ENCODE measurements at places on chromosomes 4 and X. TPM values are rescaled to one million over a fixed set of nuclear protein-coding genes. Genes with fewer than 3 reads are reported as not detected.

DNA sequence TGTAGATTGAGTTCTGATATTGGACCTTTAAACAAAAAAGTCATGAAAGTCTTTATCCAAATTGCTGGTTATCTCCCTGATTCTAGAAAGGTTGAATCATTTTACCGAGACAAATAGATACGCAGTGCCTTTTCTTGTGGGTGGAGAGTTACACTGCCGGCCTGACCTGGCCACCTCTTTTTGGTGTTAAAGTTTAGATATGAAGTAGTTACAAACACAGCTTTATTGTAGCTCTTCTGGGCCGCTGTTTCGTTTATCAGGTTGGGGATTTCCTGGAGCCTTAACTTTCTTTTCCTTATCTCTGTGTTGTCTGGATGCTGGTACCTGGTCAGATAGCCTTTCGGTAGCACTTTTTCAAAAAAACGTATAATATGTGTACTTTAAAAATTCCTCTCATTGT is 31.0 kb downstream of the FNIP2 start:
- DNase-seq = no peak

DNA sequence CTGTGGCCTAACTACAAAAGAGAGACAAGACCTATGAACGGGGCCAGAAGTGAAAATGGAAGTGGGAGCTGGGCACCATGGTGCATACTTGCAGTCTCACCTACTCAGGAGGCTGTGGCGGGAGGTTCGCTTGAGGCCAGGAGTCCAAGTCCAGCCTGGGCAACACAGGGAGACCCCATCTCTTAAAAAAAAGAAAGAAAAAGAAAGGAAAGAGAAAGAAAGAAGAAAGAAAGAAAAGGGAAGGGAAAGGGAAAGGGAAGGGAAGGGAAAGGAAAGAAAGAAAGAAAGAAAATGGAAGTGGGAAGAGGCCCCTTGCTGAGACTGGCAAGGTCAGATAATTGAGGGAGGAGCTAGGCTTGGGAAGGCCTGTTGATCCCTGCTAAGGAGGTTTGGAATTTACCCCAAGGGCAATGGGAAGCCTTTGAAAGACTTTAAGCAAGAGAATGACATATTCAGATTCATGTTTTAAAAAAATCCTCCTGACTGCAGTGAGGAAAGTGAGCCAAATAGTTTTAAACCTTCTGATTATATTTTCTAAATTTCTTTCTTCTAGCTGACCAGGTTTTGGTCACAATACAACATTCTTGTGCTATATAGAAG is 17.7 kb upstream of the HERC5 start:
- no peak for DNase-seq

GRCh38 chr4:21046141-21046540 is 345.9 kb downstream of the PACRGL start:
- DNase-seq = no peak

Gene ZAR1
- total RNA-seq = 0.27 TPM

GRCh38 chrX:28590396-28590795 is 3.1 kb downstream of the IL1RAPL1 start:
- no peak for DNase-seq

DNA sequence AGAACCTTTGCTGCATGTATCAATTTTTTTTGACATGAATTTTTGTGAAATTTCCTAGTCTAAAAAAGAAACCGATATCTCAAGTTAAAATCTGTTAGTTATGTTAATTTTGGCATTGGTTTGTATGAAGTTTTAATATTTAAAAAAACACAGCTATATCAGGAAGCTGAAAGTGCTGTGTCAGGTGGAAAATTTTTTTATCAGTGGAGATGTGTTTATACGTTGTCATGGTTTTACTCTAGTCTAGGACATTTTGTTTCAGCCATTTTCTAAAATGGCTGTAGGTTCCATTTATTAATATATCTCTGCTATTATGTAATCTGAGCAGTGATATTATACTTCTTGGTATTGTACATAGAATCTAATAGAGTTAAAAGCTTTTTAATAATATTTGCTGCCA is 34.2 kb downstream of the OCRL start:
- DNase-seq = no peak

- DNase-seq = no peak
Observed at GRCh38 chr4:48271626-48272025, 2.0 kb upstream of the TEC start.

- no peak for DNase-seq
Observed at GRCh38 chr4:87079967-87080366, 140.5 kb downstream of the KLHL8 start.

DNA sequence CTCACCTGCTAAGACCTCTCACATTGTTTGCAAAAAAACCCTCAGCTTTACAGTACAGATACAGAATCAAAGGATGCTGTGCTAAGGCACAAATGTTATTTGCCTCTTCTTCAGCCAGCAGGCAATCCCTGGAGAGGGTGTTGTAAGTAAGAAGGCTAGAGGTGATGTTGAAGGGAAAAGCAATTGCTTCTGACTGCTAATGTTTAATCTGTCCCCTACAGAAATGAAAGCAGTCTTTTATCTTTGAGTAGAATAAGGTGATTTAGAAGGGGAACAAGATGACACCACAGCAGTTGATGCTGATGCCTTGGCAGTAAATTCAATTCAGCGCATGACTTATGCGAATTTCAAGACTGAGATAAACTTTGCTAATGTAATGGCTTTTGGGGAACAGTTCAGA is 1064.8 kb upstream of the IGFBP7 start:
- no peak for DNase-seq

DNA sequence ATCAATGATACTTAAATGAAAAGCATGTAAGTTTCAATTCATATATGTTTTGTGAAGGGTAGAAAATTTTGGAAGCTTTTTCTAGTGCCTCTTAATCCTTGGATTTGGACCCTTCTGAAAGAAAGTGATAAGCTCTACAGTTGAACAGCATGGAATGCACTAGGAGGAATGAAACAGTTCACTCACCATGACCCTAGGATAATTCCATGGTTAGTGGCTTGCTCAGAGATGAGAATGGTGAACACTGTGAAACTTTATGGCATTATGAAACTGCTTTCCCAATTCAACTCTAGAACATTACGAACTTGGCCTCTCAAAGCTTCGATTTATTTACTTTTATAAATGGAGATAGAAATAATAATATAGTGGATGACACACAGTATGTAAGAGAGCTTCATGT is 88.9 kb upstream of the FAT4 start:
- no peak for DNase-seq

DNA sequence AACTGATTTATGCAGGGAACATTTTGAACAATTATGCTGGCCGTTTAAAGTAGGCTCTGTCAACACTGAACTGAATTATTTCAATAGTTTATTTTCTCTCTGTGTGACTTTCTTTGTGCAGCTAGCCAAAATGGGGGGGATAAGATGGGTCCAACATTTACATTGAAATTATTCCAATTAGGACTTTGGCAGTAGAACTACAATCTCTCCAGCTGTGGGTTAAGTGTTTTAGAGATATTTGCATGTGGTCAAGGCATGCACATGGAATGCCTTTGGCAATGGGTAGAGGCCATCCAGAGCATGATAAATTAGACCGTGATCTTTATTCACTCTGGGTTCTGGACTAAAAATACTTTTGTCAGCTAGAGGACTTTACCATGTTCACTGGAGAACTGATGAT is 107.9 kb upstream of the ELOVL6 start:
- DNase-seq = no peak

GRCh38 chrX:154002215-154002719 is 17.4 kb downstream of the IRAK1 start:
- no peak for DNase-seq

- no peak for DNase-seq
Observed at GRCh38 chr4:74188912-74189311, 31.0 kb downstream of the MTHFD2L start.

GRCh38 chr4:25484243-25484721 is 107.2 kb downstream of the ANAPC4 start:
- no peak for DNase-seq

GRCh38 chr4:163072222-163072621 is 94.5 kb downstream of the NAF1 start:
- DNase-seq = no peak

Gene STATH
- total RNA-seq = not detected

GRCh38 chr4:142282870-142283431 is 563.1 kb downstream of the INPP4B start:
- no peak for DNase-seq

- DNase-seq = no peak
Observed at GRCh38 chrX:69109036-69109663, 56.1 kb downstream of the PJA1 start.

- DNase-seq = no peak
Observed at GRCh38 chr4:148057516-148057915, 325.6 kb downstream of the ARHGAP10 start.

DNA sequence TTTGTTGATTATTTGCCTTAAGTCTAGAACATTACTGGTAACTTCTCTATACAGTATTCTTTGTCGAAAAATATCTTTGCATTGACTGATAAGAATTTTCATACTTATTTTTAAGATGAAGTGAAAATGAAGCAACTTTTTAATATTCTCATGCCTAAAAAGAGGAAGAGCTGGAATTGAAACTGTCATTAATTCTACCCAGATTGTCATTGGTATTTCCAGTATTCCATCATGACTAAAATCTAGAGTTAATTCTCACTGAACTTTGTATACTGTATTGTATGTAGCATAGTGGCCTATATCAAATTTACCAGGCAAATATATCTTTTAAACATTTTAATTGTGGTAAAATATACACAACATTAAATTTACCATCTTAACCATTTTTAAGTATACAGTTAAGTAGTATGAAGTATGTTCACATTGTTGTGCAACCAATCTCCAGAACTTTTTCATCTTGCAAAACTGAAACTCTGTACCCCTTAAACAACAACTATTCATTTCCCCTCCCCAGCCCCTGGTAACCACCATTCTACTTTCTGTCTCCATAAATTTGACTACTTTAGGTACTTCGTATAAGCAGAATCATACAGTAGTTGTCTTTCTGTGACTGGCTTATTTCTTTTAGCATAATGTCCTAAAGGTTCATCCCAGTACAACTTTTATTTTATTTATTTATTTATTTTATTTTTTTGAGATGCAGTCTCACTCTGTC is 24.3 kb upstream of the ZNF41 start:
- no peak for DNase-seq

DNA sequence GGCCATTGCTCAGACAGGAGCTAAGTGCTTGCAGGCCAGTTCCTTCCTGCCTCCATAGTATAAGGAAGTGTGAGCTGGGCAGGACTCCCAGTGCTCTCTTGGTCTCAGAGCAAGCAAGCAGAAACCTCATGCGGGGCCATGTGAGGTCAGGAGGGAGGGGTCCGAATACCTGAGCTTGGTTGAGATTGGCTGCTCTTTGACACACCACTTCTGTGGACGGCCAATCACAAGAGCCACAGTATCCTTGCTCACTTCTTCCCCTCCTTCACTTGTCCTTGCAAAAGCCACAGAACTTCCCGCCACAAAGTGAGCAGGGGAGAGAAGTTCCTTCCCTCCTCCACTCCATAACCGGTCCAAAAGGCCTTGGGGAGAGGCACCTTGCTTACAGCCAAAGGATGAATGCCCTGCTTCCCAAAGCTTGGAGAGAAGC is 56.7 kb downstream of the PRPS1 start:
- DNase-seq = no peak

GRCh38 chrX:136259543-136259942 is 8.3 kb upstream of the MAP7D3 start:
- DNase-seq = no peak

DNA sequence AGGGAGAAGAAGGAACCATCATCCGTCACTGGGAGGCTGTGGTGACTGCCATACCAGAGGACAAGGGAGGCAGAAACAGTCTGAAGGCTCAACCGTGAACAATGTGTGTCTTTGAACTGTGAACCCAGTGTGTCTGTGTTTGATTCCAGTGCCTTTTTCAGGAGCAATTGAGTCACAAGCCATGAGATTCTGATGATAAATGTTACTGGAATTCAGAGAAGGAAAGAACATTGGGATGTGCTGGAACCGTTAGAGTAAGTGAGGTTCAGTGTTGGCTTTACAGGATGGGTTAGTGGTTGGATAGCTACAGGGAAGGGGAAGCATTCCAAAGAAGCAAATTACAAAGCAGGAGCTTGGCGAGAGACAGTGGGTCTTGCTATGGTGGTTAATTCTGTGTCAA is 464.4 kb downstream of the TRIML1 start:
- DNase-seq = no peak

Gene IL13RA2
- 1.5 TPM for total RNA-seq

Gene TMSB15B
- total RNA-seq = 33.6 TPM

- DNase-seq = no peak
Observed at GRCh38 chrX:17527922-17528321, 152.9 kb downstream of the NHS start.

Gene ARHGAP10
- 9.8 TPM for total RNA-seq

Gene BEX2
- 49.2 TPM for total RNA-seq

GRCh38 chr4:138561906-138562305 is 319.8 kb upstream of the SLC7A11 start:
- no peak for DNase-seq

DNA sequence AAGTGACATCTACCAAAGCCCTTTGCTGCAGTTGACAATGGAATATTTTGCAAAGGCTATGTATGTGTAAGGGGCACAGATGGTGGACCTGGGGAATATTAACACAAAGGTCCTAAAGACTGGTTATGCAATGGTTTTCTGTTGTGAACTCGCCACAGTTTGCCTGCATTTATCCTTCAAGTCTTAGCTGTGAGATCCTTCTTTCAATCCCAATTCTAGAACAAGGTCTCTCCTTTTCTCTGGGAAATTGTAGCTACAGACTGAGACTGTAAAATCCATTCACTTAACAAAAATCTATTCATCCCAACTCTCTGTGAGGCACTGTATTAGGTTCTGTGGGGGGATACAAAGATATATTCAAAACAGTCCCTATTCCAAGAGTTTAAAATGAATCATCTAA is 250.4 kb downstream of the GPM6A start:
- no peak for DNase-seq

DNA sequence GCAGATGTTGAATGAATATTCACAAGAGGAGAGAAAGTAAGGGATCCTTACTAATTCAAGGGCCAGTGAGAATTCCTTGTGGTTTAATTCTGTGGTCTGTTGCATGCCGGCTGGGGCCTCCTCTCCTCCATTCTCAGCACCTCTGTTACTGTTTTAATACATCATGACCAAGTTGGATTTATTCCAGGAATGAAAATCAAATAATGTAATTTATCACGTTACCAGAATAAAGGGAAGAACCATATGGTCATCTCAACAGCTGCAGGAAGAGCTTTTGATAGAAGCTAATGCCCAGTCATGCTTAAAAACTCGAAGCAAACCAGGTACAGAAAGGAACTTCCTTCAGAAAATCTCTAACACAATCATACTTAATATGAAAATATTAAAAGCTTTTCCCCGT is 54.1 kb downstream of the GRK4 start:
- no peak for DNase-seq

GRCh38 chr4:22391551-22391950 is 124.3 kb downstream of the ADGRA3 start:
- no peak for DNase-seq

Gene KLHL13
- 48.6 TPM for total RNA-seq

- DNase-seq = no peak
Observed at GRCh38 chr4:75385106-75385505, 129.1 kb downstream of the RCHY1 start.

DNA sequence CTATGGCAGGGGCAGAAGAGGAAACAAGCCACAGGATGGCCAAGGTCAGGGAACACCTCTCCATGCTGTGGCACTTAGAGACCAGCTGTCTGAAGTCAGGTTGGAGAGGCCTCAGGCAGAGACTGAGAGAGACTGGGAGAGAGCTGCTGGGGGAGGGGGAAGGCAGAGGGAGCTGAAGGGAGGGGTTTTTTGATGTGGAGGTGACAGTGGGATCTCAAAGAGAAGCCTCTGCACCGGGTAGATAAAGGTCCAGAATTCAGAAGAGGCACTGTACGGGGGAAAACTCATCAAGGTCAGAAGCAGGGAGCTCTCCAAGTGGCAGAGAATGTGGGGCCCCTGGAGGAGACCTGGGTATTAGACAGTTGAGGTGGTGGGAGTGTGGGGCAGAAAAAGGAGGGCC is 41.6 kb upstream of the HMGB3 start:
- no peak for DNase-seq

- DNase-seq = no peak
Observed at GRCh38 chrX:147376601-147377422, 534.9 kb upstream of the FMR1 start.
